ENCODE measurements at places on chromosomes 1 and 21.

DNA sequence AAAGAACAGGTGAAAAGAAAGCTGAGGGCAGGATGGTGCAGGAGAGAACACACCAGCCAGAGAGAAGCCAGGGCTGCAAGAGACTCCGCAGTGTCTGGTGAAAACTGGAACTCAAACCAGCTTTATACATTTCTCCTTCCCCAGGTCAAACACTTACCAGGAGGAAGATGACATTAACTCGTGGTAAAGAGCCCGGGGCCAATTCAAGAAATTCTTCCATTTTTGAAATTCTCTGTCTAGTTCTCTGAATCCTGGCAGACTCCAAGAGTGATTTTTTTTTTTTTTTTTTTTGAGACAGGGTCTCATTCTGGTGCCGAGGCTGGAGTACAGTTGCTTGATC, 25.8 kb upstream of the SIPA1L2 start:
- no peak for DNase-seq

DNA sequence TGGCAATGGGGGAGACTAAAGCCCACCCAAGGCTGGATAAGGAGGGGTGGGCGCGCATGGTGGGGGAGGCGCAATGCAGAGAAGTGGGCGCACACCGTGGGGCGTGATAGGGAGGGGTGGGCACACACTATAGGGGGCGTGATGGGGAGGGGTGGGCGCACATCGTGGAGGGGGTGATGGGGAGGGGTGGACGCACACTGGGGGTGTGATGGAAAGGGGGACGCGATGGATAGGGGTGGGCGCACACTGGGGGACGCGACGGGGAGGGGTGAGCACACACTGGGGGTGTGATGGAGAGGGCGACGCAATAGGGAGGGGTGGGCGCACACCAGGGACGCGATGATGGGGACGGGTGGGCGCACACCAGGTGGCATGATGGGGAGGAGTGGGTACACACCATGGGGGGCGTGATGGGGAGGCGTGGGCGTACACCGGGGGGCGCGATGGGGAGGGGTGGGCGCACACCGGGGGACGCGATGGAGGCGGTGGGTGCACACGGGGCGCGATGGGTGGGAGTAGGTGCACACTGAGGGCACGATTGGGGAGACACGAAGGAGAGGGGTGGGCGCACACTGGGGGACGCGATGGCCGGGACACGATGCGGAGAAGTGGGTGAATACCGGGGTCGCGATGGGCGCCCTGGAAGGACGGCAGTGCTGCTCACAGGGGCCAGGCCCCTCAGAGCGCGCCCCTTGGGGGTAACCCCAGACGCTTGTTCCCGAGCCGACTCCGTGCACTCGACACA, 929 bp downstream of the SUMO3 start:
- DNase-seq: no peak

GRCh38 chr1:221344693-221345092, 397.2 kb downstream of the DUSP10 start:
- no peak for DNase-seq

GRCh38 chr1:40837601-40838000, 24.6 kb downstream of the CITED4 start:
- no peak for DNase-seq

DNA sequence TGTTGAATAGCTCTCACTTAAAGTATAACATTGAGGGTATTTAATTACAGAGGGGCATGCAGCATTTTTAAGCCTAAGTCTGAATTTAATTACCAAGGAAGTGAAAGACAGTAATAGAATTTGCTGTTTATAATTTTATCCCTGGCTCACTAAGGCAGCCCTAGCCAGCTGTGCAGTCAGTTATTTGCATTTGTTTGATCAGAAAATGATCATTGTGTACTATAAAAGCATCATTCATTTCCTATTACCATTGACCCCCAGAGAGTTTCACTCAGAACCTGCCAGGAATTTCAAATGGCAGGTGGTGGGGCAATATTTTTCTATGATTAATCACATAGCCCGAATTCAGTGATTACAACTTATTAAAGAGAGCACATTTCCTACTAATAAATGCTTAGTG, 277.1 kb upstream of the KAZN start:
- DNase-seq: no peak

DNA sequence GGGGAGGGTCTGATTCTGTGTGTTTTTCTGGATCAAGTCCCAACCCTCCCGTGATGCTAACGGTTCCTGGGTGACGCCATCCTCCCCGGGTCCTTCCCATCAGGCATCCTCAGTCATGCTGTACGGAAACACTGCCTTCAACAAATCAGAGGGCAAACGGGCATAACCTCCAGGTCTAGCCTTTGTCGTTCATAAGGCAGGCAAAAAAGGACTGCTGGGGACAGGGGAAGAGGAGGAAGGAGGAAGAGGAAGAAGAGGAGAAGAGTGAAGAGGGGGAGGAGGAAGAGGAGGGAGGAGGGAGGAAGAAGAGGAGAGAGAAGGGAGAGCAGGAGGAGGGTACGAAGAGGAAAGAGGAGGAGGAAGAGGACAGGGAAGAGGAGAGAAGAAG, 84.4 kb downstream of the ITPKB start:
- DNase-seq: no peak

- no peak for DNase-seq
Measured at GRCh38 chr1:226939438-226940028, 561 bp upstream of the COQ8A start.

DNA sequence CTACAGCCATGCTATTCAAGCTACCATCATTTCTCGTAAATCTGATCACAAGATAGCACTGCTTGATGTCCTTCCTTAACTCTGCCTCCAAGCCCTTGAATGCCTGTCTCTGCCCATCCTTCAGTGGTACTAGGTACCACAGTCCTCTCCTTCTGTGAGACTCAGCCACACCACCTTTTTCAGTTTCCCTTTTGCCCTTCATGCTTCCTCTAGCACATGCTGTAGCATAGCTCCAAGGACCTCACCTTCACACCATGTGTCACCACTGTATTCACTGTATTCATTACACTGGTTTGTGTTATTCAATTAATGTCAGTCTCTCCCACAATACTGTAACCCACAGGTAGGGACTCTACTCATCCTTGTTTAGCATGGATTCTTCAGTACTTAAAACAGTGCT, 8.0 kb upstream of the TP53BP2 start:
- no peak for DNase-seq

DNA sequence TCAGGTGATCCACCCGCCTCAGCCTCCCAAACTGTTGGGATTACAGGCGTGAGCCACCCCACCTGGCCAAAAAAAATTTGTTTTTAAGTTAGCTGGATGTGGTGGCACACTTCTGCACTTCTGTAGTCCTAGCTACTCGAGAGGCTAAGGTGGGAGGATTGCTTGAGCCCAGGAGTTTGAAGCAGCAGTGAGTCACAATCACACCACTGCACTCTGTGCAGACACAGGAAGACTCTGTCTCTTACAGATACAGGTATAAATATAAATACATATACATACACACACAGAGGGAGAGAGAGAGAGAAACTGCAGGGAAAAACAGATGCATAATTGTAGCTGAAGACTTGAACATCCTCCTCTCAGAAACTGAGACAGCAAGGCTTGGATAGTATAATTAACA, 34.8 kb upstream of the EPS15 start:
- no peak for DNase-seq

- no peak for DNase-seq
Measured at GRCh38 chr1:176888471-176889032, 276.0 kb downstream of the ASTN1 start.

DNA sequence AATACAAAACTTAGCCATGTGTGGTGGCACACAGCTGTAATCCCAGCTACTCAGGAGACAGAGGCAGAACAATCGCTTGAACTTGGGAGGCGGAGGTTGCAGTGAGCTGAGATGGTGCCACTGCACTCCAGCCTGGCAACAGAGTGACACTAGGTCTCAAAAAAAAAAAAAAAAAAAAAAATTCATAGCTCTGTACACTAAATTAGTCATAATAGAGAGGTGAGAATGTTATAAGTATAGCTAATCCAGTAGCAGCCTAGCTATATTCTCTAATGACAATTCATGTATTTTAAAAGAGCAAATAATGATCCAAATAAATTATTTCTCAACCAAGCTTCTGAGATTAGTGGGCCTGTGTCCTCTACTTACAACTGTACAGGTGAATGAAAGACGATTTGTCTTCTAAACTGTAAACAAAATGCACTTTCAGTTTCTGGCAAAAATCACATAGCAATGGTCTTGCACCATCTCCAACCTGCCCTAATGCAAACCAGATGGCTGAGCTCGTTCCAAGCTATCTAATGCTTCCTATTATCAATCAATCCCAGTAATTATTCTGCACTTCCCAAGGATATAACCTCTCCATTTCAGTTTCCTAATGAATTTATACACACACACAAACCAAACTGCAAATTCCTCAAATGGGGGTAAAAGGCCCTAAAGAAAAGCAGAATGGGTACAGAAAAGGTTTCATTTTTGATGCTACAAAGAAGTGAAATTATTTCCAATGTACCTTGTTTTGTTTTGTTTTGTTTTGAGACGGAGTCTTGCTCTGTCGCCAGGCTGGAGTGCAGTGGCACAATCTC, 56.5 kb downstream of the GATAD2B start:
- DNase-seq: peak; percentile 72

DNA sequence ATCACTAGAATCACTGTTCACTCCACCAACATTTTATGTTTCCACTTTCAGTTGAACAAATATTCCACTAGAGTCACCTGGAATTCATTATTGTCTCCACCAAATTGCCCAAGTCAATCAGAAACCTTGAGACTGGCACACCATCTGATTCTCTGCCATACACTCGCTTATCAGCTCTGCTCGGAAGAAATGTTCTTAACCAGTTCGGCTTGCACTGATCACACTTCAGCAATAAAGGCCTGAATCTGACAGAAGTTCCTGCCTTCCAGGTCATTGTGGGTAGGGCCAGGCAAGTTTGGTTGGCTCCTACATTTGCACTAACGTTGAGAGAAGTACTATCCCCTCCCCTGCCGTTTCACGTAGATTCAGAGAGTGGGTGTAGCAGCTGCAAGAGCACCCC, 10.0 kb downstream of the TPM3 start:
- peak; percentile 90 for DNase-seq

DNA sequence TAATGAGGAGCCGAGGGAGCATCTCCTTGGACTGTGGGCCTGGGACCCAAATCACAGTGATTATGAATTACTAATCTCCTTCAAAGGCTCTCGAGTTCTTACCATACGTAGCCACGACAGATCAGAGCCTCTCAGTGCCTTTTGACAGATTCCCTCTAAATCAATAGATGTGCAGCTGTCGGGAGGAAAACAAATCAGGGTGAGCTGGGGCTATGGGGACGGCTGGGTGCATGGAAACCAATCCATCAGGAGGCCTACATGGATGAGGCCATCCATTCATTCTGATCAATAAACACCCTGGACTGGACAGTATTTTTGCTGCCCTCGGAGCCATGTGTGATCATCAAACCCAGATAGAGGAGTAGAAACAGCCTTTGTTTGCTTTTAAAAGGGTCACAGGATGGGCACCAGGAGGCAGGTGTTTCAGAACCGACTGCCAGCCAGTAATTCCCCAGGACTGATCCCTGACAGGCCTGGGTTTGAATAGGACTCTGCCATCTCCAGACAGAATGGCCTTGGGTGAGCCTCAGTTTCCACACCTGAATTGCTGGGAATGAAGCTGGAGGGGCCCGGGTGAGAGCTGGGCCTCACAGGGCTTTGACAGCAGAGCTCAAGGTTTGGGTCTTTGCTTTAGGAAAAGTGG, 532.8 kb downstream of the MATN1 start:
- DNase-seq: no peak

DNA sequence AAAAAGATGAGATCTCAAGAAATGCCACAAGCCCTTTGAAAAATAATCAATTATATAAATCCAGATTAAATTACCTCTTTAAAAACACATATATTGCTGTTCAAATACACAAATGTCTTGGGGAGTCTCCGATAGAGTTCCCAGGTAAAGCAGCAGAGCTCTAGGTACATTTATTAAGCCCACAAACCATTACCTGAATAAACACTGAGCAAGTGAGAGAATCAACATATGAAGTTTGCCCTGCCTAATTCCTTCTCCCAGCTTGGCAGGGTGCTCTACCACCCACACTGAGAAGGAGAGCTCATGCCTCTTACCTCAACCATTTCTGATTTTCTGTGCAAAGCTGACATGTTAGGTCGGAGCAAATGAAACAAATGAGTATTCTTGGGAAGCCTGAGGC, 402.4 kb downstream of the KCNH1 start:
- DNase-seq: no peak

DNA sequence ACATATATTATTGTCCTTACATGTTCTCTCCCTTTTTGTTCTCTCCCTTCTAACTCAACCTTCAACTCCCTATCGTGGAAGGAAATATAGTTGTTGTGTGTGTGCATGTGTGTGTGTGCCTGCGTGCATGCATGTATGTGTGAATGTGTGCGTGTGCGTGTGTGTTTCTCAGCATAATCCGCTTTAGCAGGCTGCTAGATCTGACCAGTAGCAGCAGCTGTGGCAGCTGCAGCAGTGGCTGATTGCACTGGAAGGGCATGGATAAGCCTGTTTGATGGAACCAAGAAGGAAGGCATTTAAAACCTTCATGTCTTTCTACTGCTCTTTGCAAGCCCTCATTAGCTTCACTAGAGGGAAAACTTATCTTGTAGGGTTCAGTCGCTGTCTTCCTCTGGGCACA, 65.6 kb upstream of the IRF2BP2 start:
- no peak for DNase-seq

- no peak for DNase-seq
Measured at GRCh38 chr21:18318156-18318555, 73.5 kb downstream of the CHODL start.

Data from choroid plexus epithelial cell (primary cell).